CD4-positive, CD25-positive, alpha-beta regulatory T cell (primary cell): ENCODE measurements at places on chromosomes 16 and 17. TPM values are rescaled to one million over a fixed set of nuclear protein-coding genes. Genes with fewer than 3 reads are reported as not detected.

- no peak overlapping the region for H3K4me3 ChIP-seq
- DNase-seq, result no peak
- no peaks in the 10 kb centered on the region for H3K4me1 ChIP-seq
- no peaks in the 10 kb centered on the region for H3K27me3 ChIP-seq
- no peaks in the 10 kb centered on the region for H3K36me3 ChIP-seq
Measured at GRCh38 chr17:35889818-35890773, 9.9 kb upstream of the CCL5 start.

DNA sequence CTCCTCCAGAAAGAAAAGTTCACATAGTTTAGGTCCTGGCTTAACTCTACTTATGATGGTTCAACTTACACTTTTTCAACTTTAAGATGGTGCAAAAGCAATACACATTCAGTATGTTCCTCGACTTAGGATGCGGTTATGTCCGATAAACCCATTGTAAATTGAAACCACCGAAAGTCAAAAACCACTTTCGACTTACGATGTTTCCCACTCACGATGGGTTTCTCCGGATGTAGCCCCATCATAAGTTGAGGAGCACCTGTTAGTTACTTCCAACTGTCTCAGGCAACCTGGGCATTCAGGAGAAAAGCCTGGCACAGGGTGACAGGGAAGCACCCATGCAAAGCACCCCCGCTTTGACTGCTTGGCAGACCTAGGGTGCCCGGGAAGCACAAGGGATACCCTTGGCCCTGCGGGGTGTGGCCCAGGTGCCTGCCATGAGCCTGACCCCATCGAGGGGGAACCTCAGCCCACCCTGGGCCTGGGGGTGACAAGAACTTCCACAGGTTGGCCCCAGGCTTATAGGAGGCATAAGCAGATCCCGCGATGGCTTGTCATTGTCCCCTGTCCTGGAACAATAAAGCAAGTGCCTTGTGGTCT is 14.0 kb downstream of the UNC119 start:
- no peak overlapping the region for H3K4me3 ChIP-seq
- no peak overlapping the region for H3K27ac ChIP-seq
- DNase-seq, result no peak
- H3K36me3 ChIP-seq, result no peaks in the 10 kb centered on the region
- no peaks in the 10 kb centered on the region for H3K27me3 ChIP-seq

DNA sequence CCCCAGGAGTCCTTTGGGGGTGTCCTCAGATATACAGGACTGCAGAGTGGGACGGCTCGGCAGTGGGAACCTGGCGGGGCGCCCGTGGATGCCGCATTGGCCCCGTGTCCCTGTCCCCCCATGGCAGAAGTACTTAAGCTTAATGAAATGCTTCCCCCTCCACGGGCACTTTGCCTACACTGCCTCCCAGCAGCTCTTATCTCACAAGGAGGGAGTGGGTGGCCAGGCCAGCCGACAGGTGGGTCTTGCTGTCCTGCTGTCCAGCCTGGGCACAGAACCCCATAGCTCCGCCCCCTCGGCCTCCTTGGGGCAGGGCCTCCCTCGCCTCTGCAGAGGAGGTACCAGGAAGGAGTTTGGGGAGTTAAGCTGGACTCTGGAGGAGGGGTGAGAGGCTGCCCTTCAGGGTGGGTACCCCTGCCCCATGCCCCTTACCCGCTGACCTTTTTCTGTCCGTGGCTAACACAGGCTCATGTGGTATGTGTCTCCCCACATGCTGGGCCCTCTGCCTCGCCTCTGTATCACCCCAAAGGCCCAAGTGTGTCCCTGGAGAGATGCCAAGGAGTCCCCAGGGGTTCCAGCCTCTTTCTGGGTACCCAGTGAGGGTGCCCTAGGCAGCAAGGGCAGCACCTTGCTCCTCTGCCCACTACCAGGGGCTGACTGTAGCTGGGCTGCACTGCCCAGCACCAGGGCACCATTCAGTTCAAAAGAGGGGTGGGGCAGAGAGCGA is 8.7 kb downstream of the THRA start:
- H3K27me3 ChIP-seq, result no peaks in the 10 kb centered on the region
- peak overlapping the region; percentile 55 for H3K27ac ChIP-seq
- no peak overlapping the region for H3K4me3 ChIP-seq
- peaks cover 68% of the 10 kb centered on the region for H3K4me1 ChIP-seq

DNA sequence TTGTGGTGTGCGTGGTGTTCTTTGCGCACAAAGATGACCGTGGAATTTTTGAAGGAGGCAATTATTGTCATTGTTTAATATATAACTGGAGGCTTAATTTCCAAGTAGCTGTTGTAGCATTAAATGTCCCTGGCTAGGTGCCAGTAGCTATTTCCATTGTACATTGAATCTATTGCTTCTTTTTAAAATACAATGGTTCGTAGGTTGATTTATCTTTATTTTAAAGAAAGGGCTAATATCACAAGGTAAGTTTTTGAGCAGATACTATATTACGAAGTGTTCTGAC is 127.1 kb downstream of the RPTOR start:
- H3K4me3 ChIP-seq, result no peak overlapping the region
- H3K4me1 ChIP-seq, result peaks cover 34% of the 10 kb centered on the region
- no peaks in the 10 kb centered on the region for H3K27me3 ChIP-seq
- no peaks in the 10 kb centered on the region for H3K36me3 ChIP-seq

DNA sequence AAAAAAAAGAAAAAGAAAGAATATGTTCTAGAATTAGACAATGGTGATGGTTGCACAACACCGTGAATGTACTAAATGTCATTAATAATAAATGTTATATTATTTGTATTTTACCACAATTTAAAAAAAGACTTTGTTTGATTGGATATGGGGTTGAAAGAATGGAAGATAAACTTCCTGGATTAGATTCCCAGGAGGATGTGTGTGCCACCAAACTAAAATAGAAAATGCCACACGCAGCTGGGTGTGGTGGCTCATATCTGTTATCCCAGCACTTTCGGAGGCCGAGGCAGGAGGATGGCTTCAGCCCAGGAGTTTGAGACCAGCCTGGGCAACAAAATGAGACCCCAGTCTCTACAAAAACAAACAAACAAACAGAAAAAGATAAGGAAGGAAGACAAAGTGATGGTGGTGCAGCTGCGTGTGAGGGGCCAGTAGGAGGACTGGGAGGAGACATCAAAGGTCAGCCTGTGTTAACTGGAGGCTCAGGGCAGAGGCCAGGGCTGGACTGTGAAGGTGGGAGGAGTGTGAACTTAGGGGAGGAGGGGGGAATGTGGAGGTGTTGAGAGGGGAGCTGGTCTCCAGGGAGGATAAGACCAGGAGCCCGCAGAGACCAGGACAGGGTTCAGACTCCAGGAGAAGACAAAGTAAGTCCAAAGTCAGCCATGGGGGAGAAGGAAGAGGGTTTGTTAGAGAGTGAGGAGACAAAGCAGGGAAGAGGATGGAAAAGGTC is 4.1 kb downstream of the PECAM1 start:
- no peaks in the 10 kb centered on the region for H3K36me3 ChIP-seq
- no peak overlapping the region for H3K4me3 ChIP-seq
- peaks cover 5% of the 10 kb centered on the region for H3K4me1 ChIP-seq
- no peak overlapping the region for H3K27ac ChIP-seq

GRCh38 chr16:27405546-27406451 is 3.8 kb downstream of the IL21R start:
- peak overlapping the region; percentile 89 for H3K27ac ChIP-seq
- no peaks in the 10 kb centered on the region for H3K36me3 ChIP-seq
- no peaks in the 10 kb centered on the region for H3K27me3 ChIP-seq
- peak overlapping the region; percentile 94 for H3K4me3 ChIP-seq
- H3K4me1 ChIP-seq, result peaks cover 85% of the 10 kb centered on the region

DNA sequence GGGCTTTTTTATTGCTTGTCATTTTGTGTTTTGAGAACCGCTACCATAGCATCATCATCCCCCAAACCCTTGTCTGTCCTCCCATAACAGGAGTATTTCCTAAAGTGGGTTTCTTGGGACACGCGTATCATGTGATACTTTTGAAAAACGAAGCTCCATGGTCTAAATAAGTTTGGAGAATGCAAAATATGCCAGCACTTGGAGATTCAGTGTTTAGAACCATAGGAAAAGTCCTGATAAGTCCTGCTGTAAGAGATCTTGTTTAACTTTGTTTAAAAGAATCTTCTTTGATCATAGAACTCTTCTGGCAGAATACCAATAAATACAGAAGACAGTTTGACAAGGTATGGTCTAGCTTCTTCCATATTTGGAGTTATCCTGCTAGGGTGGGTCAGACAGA is 59.3 kb downstream of the NKD1 start:
- peaks cover 4% of the 10 kb centered on the region for H3K4me1 ChIP-seq
- no peak for DNase-seq
- H3K4me3 ChIP-seq, result no peak overlapping the region
- H3K27me3 ChIP-seq, result no peaks in the 10 kb centered on the region

CLEC19A gene
- not detected for total RNA-seq

GDPD3 gene
- 26.7 TPM for total RNA-seq

PDILT gene
- total RNA-seq, result not detected

BPTF gene
- 157 TPM for total RNA-seq

KRT27 gene
- not detected for total RNA-seq

NDRG4 gene
- 0.52 TPM for total RNA-seq

INCA1 gene
- not detected for total RNA-seq
